ENCODE measurements at places on chromosomes 11 and 22.
A peak's percentile ranks its signal among the peaks of the same experiment; 100 is the strongest.

- DNase-seq: no peak
Measured at GRCh38 chr11:113871336-113871735, 4.0 kb downstream of the USP28 start.

GRCh38 chr22:17964156-17964555 lies 60.2 kb downstream of the MICAL3 start:
- DNase-seq: peak; percentile 65

DNA sequence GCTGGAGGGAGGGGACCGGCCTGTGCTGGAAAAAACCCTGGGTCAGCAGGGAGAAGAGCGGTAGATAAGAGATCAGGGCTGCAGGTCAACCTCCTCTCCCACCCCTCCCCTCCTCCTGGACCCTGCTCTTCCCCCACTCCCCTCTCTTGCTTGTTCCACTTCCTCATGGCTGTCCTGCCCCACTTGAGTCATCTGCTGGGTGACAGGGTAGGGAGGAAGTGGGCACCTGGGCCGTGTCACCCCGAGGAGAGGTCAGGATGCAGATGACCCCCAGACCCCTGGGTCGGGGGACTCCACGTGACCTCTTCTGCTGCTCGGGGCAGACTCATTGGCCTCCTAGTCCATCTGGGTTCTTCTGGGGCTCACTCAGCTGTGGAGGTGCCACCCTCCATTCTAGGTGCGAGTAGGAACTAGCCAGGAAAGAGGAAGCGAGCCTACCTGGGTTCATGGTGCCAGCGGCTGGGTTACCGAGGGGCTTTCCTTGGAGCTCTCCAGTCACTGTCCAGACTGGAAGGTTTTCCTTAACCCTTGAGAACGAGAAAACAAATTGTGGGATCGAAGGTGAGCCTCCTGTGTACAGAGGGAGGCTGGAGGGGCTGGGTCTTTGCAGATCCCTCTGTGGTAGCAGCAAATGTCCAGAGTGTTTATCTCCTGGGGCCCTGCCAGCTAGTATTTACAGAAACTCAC lies 6.5 kb downstream of the APOL2 start:
- no peak for DNase-seq

DNA sequence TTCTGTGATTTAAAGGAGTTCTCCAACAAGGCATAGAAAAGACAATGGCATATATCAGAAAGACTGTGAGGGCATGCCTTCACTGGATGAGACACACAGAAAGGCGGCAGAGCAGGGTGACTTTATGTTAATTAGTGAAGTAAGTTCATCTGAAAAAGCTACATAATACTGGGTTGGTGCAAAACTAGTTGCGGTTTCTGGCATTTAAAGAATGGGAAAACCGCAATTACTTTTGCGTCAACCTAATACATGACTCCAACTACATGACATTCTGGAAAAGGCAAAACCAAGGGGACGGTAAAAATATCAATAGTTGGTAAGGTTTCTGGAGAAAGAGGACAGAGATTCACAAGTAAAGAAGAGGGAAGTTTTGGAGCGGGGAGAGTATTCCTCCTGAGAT lies 5.1 kb downstream of the RFPL1 start:
- no peak for DNase-seq

GRCh38 chr11:133896028-133896427 lies 50.7 kb upstream of the SPATA19 start:
- no peak for DNase-seq

DNA sequence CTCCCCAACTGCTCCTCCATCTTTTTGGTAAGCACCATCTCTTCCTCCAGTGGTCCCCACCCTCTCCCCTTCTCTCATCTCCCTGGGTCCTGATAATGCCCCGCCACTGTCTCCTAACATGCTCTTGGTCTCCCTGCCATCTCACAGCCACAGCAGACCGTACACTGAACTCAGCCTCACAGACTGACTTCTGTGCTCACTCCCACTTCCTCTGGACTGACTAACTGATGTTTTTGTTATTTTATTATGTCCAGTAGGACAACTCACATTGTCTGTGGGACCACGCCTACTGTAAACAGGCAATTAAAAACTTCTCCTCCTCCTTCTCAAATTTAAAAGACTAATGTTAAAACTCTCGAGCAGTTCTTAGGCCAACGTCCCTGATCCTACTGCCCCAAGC lies 2.6 kb upstream of the GNAZ start:
- DNase-seq: no peak

GRCh38 chr11:81825346-81825745 lies 908.3 kb downstream of the FAM181B start:
- no peak for DNase-seq

GRCh38 chr22:26461188-26461810 lies 22.3 kb downstream of the HPS4 start:
- DNase-seq: peak; percentile 54

GRCh38 chr11:108148556-108148955 lies 27.2 kb downstream of the ACAT1 start:
- DNase-seq: no peak

DNA sequence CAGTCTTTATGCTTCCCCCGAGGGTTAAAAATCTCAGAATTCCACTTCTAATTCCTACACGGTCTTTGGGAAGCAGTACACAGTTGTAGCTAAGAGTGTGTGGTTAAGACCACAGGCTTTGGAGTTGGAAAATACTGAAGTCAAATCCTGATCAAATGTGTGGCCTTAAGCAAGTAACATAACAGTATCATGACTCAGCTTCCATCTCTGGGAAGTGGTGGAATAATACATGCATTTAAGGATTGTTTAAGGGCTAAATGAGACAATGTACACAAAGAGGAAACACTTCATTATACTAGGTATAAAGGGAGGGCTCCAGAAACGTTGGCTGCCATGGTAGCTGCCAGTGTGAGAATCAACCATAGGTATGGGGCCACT lies 71.5 kb downstream of the FAT3 start:
- DNase-seq: no peak

DNA sequence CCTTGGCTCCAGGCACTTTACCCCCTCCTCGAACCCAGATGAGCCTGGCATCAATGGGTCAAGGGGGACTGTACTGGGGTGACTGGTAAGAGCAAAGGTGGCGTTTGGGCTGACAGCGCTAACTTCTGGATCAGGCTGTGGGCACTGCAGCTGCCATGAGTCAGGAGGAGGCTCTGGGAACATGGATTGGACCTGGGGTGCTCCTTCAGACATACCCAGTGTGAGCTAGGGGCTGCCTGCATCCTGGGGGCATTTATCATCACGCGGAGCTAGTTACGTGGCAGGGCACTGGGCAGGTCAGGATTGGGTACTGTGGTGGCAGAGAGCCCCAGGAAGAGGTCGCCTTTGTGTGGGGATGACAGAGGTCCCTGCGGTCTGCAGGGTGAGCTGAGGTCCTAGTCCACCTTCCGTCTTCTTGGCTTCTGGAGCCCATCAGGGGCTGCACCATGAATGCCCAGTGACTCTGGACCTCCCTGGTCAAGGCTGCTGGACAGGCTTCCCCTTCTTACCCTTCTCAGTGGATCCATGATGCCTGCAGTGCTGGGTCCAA lies 13.1 kb downstream of the GRIK4 start:
- no peak for DNase-seq

DNA sequence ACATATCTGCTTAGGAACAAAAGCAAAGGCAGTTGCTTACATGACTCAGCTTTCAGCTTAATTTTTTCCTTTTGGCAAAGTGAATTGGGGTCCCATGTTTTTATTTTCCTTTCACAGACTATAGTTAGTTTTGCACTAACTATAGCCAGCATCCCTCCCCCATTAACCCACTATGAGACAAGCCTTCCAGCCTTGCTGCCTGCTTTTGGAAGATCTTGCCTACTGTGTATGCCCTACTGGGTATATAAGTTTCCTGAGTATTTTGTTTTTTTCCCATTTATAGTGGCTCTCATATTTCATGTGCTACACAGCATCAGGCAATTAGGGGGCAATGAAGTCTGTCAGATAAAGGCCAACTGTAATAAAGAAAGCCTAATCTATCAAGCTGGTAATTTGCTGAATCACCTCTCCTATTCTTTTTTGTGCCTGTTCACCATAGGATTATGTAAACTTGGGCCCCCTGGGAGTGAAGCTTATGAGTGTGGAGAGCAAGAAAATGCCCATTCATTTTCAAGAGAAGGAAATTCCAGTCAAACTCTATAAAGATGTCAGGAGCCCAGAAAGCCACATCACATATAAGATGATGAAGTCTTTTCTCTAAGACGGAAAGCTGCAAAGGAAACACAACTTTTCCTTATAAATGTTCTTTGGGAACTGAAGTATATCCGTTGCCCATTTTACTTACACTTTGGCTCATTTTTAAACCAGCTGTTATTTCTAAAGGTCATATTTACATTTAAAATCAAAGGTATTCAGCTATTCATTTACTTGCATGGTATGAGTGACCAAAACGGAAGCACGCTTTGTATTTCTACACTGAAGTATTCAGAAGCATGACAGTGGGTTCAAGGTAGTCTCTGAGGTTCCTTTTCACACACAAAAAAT lies 64.0 kb downstream of the CCDC83 start:
- no peak for DNase-seq

DNA sequence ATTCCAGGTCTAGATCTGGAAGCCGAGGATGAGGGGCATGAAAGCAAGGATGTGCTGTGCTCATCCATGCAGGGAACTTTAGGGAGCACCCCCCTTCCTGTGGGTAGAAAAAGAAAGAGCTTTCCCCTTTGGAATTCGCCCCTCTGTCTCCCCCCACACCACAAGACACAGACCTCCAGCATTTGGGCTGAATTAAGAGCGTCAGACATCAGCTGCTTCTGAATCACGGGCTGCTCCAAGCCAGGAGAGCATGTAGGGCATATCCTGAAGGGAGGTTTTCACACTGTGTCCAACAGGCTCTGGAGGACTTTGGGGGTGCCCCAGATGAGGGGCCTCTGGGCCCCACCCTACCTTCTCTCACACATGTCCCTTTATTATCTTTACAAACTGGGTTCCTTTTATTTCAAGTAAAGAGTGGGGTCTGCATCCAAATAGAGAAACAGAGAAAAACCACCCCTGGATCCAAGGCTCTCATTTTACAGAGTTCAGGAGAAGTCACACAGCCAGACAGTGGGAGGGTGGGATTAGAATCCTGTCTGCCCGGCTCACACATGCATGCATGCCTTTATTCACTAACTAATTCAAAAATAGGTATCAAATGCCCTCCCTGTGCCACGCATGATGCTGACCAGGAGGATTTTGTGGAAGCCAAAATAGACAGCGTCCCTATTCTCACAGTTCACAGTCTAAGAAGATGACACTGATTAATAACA lies 52.8 kb downstream of the LRRC32 start:
- DNase-seq: no peak

DNA sequence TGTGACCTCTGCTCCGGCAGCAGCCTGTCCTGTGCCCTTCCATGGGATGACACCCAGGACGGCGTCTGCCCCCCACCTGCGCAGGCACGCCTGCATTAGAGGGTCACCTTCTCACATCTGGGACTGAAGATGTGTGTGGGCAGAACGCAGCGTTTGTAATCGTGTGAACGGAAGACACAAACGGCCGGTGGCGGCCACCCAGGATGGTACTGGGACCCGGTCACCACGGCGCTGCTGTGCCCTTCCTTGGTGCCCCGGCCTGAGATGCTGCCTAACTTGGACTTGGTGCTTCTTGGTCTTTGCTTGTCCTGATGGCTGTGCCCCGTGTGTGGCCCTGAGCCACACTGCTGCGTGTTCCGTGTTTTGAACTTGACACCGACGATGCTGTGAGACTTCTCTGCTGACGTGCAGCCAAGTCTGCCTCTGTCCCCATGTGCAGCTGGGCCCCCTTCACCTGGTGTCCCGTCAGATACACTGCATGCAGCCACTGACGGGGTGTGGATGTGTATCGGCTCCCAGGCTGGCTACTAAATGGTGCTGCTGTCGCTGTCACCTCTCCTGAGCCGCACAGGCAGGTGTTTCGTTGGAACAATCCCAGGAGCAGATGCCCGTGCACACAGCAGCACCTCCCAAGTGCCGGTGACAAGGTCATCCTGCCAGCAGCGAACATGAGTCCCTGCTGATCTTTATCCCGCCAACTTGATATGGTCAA lies 21.4 kb downstream of the YPEL1 start:
- DNase-seq: no peak

- no peak for DNase-seq
Measured at GRCh38 chr11:64723907-64724862, 1.2 kb upstream of the NRXN2 start.

DNA sequence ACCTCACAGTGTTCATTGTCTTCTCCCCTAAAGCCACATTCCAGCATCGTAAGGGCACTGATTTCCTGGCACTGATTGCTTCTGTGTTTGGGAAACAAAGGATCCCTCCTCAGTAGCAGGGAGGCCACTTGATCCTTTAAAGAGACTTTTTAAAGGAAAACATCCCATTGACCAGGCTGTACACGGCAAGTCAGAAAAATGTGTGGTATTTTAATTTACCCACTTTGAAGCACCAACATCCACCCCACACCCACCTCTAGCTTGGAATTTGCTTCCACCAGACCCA lies 364.9 kb downstream of the SHANK2 start:
- DNase-seq: no peak

DNA sequence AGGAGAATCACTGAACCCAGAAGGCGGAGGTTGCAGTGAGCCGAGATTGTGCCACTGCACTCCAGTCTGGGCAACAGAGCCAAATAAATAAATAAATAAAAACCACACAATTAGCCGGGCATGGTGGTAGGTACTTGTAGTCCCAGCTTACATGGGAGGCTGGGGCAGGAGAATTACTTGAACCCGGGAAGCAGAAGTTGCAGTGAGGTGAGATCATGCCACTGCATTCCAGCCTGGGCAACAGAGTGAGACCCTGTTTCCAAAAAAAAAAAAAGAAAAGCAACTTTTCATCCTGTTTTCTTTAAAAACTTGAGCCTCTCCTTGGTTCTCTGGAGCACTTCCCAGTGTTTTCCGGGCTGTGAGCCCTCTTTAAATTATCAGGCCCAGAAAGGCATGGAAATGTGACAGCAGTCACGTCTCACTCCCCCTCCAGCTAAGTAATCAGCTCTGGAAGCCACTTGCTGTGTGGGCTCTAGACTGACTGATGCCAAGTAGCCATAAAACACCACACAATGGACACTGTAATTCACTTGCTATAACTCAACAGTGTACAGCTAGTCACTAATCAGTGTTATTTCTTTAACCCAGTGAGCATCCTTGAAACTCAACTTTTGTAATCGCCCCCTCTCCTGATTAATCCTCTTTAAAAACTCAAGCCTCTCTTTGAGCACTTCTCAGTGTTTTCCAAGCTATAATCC lies 13.0 kb upstream of the MCHR1 start:
- no peak for DNase-seq

DNA sequence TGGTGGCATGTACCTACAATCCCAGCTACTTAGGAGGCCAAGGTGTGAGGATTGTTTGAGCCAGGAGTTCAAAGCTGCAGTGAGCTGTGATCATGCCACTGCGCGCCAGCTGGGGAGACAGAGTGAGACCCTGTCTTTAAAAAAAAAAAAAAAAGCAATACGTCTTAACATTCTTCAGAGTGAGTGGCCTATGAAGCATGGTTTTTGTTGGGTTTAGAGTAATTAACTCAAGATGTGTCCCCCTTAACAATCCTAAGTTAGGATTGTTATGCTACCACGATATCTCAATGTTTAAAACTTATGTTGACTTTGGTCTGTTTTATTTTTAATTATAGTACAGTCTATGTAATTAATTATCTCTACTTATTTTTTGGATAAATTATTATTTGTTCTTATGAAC lies 156.1 kb downstream of the HIPK3 start:
- no peak for DNase-seq

- no peak for DNase-seq
Measured at GRCh38 chr22:43429426-43429825, 17.6 kb downstream of the MPPED1 start.
